Hepatocyte (in vitro differentiated cells): ENCODE measurements at places on chromosomes 3 and 15.

- peak; percentile 19 for DNase-seq
These were observed 744.0 kb upstream of the SGO1 start for GRCh38 chr3:20930034-20930433.

- no peak for DNase-seq
These were observed 513.2 kb downstream of the MECOM start for GRCh38 chr3:169150343-169150742.

GRCh38 chr3:124786511-124787241 is 56.4 kb downstream of the UMPS start:
- peak; percentile 41 for DNase-seq

DNA sequence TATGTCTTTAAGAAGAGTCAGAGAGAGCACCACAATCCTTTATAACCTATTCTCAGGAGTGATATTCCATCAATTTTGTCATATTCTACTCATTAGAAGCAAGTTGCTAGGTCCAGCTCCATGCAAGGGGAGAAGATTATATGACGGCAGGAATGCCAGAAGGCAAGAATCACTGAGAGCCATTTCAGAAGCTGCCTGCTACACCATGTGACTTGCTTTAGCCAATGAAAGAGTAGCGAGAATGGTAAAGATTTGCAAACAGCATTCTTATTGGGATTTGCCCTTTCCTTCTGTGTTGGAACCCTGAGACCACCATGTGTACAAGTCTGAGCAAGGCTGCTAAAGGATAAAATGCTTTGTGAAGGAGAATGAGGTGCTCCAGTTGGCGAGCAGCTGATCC is 4.5 kb upstream of the C3orf70 start:
- DNase-seq = no peak

GRCh38 chr3:194688200-194688740 is 2.6 kb downstream of the FAM43A start:
- peak; percentile 42 for DNase-seq

GRCh38 chr3:170692720-170693119 is 106.8 kb upstream of the SLC7A14 start:
- no peak for DNase-seq

DNA sequence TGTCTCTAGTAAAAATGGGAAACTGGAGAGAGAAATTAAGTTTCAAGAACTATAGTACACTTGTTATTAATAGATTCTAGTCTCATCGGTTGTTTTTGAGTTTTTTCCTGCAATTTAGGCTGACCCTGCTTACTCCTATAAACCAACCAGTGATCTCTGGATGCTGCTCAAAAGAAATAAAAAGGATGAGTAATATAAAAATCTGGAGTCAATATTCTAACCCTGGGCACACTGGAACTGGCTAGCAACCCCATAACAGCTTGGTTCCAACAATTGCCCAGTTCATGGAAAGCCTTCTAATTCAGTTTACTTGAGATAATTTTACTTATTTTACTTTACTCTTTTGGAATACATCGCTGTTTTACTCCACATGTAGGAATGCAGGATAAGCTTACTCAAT is 211.6 kb downstream of the GBE1 start:
- no peak for DNase-seq

DNA sequence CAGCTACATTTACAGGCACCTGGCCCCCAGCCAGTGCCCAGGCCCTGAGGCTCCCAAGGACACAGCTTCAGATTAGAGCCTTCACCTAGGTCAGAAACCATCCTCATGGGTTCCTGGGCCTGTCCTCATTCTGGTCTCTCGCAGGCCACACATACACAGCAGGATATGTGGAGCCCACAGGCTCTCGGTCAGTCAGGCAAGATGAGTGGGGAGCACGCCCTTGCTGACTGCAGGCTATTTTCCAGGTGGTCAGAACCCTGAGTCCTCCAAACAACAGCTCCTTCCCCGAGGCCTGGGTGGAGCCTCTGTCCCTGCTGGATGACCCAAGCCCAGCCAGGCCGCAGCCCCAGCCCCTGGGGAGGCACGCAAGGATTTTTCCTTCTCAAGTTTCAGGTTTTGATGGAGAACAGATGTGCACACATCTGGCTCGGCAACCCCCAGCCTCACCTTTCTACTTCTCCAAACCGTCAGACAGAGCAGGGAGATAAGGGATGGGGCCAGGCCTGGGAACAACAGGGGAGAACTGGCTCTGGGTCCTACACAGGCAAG is 1.6 kb downstream of the STRA6 start:
- DNase-seq = no peak

GRCh38 chr3:94011233-94011711 is 17.1 kb downstream of the STX19 start:
- no peak for DNase-seq

DNA sequence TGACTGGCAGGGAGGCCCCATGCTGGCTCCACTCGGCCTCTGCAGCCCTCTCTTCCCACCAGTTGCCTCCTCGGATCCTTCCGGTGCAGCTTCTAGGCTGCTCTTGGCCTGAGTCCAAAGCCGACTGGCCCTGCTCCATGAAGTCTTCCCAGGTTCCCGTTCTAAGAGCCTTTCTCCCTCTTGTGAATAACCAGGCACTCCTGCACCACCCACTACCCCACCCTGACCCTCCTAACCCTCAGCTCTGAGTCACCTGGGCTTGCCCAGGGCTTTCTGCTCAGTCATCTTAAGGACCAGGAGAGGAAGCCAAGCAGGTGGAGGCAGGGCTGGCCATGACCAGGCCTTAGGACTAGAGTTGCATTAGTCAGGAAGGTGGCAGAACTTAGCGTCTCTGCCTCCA is 28.1 kb upstream of the CNBP start:
- DNase-seq = peak; percentile 69

DNA sequence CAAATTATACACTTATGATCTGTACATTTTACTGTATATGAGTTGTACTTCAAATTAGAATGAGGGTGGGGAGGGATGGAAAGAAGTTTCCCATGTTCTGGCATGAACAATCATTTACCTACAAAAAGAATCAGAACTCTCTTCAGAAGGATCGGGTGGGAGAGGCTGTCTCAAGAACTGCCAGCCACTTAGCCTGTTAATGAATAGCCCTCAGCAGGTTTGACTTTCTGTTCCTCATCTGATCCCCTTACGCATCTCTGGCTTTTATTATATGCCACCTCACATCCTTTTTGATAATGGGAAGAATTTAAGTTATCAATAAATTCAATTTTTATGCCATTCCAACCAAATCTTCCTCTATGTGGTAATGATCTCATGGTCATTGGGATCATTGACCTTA is 168.3 kb upstream of the TGFBR2 start:
- no peak for DNase-seq

- DNase-seq = no peak
These were observed 1.0 kb downstream of the COPS2 start for GRCh38 chr15:49154359-49154758.

GRCh38 chr3:121794264-121794983 is 40.4 kb downstream of the IQCB1 start:
- DNase-seq = no peak

GRCh38 chr3:106049821-106050220 is 181.0 kb upstream of the CBLB start:
- no peak for DNase-seq

DNA sequence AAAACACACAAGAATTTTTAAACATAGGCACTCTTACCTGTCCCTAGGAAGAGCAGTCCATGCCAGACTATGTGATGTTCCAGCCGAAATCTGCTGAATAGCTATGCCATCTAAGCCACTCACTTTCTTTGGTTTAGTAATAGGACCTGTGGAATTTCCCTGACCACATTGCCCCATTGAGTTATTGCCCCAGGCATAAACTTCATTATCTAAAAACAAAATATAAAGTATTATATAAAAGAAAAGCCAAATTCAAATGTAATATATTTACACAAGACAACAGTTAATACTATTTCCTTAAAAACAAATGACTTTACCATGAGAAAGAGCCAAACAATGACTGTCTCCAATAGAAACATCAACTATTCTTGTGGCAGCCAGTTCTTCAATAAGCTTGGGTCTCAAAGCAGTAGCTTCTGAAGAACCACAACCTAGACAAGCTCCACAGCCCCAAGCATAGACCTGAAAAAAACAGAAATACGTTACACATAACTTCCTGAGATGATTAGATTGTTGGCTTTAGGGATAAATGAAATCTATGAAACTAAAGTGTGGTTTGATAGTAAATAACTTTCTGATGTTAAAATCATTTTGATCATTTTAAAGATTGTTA is 84.3 kb downstream of the HERC1 start:
- DNase-seq = no peak

- DNase-seq = peak; percentile 25
These were observed 2.4 kb upstream of the CFAP91 start for GRCh38 chr3:119700269-119700919.

DNA sequence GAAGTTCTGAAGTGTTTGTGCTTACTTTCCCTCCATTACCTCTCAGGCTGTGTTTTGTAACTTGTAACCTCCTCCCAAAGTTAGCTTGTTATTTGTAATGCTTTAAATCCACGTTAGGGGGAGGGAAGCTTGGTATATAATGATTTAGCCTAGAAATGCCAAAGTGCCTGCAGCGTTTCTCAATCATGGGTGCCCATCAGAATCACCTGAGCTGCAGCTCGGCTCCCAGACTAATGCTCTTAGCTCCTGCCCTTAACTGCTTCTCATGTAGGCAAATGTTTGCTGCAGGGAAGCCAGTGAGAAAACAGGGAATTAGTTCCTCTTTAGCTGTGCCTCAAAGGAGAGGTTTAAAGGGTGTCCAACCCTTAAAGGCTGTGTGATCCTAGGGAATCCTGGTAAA is 219.2 kb upstream of the NAALADL2 start:
- DNase-seq = no peak

DNA sequence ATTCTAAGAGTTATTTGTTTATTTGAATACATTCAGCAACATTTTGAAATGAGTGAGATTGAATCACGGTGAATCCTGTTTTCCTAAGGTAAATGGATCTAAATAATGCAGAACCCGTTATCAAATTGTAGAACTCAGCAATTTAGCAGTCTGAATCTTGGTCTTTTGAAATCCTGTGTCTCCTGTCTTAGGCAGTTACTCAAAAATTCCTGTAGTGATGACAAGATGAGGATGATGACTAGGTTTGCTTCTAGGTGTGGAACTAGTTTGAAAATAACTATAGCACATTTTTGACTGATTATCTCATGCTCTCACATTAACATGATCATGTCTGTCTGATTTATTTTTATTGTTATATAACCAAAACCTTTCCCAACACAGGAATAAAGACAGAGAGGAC is 115.0 kb downstream of the RAP2B start:
- DNase-seq = no peak

DNA sequence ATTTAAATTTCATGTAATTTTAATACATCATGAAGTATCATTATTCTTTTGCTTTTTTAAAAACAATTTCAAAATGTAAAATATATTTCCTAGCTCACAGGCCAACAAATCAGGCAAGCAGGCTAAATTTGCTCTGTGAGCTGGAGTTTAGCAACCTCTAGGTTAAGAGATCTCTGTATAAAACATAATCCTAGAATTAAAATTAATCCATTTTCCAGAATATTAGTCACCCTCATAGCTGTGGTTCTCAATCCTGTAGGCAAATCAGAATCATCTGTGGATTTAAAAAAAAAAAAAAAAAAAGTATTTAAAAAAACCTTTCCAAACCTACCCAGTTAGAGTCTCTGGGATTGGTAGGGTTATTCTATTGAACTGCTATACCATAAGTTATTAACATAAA is 209.7 kb downstream of the MINAR1 start:
- no peak for DNase-seq

- DNase-seq = no peak
These were observed 200.2 kb downstream of the RPLP1 start for GRCh38 chr15:69652751-69653305.

DNA sequence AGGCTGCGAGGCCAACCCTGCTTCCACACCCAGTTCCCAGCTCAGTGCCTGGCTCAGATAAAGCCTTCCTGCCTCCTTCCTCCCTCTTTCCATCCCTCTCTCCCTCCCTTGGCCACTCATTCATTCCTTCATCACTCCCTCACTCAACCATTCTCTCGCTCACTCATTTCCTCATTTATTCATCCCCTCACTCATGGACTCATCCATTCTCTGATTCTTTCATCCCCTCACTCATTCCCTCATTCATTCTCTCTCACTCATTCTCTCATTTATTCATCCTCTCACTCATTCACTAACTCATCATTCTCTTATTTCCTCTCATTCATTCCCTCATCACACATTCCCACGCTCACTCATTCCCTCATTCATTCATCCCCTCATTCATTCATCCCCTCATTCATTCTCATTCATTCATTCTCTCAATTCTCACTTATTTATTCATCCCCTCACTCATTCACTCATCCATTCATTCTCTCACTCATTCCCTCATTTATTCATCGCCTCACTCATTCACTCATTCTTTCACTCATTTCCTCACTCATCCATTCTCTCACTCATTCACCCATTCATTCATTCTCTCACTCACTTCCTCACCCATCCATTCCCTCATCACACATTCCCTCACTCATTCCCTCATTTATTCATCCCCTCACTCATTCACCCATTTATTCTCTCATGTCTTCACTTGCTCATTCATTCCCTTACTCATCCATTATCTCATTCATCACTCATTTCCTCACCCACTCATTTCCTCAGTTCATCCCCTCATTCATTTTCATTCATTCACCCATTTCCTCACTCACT is 13.2 kb downstream of the ABTB1 start:
- DNase-seq = no peak

- peak; percentile 82 for DNase-seq
These were observed 5.5 kb downstream of the SMAD6 start for GRCh38 chr15:66707310-66708082.

- no peak for DNase-seq
These were observed 5.0 kb upstream of the CCR9 start for GRCh38 chr3:45881078-45882022.

DNA sequence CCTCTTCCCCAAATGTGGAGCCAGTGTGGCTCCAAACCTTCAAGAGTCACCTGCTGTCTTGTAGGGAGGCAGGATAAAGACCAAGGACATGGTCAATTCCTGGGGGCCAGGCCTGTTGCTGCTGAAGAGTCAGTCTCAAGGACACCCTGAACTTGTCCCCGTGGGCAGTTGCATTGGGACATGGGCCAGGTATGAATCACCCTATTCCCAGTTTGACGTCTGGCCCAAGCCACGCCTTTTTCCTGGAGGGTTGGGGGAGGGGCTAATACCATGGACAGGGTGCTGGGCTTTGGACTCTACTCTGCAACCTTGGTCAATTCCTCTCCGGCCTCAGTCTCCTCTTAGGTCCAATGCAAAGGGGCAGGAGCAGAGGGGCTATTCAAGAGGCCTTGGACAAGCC is 10.4 kb downstream of the ATP2B2 start:
- peak; percentile 72 for DNase-seq

- DNase-seq = no peak
These were observed 5.0 kb upstream of the IL16 start for GRCh38 chr15:81191701-81192100.
